DMS153 (cell line): ENCODE measurements at places on chromosomes 6 and 20.

- no peak for DNase-seq
Measured at GRCh38 chr20:59364611-59365010, 64.2 kb downstream of the EDN3 start.

- DNase-seq = no peak
Measured at GRCh38 chr20:48841196-48841874, 13.5 kb upstream of the PREX1 start.

- DNase-seq = no peak
Measured at GRCh38 chr6:14499841-14500240, 382.3 kb downstream of the CD83 start.

DNA sequence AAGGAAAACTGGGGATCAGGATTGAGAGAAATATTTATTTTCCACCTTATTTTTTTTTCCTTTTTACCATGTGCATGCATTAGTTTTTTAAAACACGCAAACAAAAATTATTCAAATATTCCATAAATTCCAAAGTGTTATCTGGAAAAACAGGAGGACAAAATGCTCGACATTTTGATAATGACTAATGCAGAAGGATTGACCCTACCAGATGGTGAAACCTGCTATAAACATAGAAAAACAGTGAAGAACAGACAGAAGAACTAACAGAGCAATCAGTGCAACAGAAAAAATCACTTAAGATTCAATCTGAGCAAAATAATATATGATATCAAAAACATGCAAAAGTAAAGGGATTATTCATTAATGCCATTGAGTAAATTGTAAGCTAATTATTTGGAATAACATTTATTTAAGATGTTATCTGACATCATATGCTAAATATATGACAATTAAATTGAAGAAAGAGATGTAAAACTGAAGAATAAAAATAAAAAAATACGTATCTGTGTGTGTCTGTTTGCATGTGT, 218.4 kb downstream of the LMBRD1 start:
- no peak for DNase-seq

DNA sequence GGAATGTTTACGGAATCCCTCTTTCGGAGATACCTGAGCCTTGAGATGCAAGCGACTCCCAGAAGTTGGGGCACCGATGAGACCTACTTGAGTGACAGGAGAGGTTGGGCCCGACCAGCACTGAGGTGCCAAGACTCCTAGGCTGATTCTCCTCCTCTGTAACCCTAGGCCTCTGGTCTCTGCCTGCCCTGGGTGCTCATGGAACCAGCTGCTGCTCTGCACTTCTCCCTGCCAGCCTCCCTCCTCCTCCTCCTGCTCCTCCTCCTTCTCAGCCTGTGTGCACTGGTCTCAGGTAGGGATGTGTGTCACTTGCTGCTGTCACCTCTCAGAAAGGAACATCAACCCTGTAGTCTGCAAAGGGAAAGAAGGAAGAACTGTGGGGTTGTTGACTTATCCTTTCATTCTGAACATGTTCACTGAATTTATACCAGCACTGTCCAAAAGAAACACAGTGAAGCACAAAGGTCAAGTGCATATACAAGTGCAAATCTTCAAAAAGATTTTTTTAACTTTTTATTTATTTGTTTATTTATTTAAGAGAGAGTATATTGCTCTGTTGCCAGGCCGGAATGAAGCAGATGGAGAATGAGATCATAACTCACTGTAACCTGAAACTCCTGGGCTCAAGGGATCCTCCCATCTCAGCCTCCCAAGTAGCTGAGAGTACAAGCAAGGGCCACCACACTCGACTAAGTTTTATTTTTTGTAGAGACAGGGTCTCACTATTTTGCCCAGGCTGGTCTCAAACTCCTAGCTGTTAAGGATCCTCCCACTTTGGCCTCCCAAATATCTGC, 913 bp downstream of the BTN2A2 start:
- DNase-seq = peak; percentile 28
